ENCODE measurements at places on chromosomes 2 and 18.

GRCh38 chr2:162007447-162008040 lies 66.5 kb downstream of the DPP4 start:
- no peaks in the 10 kb centered on the region for H3K27me3 ChIP-seq
- no peaks in the 10 kb centered on the region for H3K4me1 ChIP-seq
- peak; percentile 16 for DNase-seq

- no peak for DNase-seq
- H3K36me3 ChIP-seq = no peaks in the 10 kb centered on the region
- no peak overlapping the region for H3K27ac ChIP-seq
- H3K4me1 ChIP-seq = no peaks in the 10 kb centered on the region
- no peaks in the 10 kb centered on the region for H3K27me3 ChIP-seq
These were observed 139.8 kb upstream of the XPO1 start for GRCh38 chr2:61677942-61678341.

- peaks cover 22% of the 10 kb centered on the region for H3K4me1 ChIP-seq
- H3K36me3 ChIP-seq = no peaks in the 10 kb centered on the region
- H3K4me3 ChIP-seq = no peak overlapping the region
- no peak overlapping the region for H3K27ac ChIP-seq
- DNase-seq = no peak
- H3K27me3 ChIP-seq = no peaks in the 10 kb centered on the region
These were observed 159.6 kb downstream of the LDLRAD4 start for GRCh38 chr18:13378150-13378549.

GRCh38 chr2:3604991-3605961 lies 10.4 kb downstream of the COLEC11 start:
- H3K27me3 ChIP-seq = no peaks in the 10 kb centered on the region
- peaks cover 10% of the 10 kb centered on the region for H3K4me1 ChIP-seq
- peak overlapping the region; percentile 67 for H3K27ac ChIP-seq

GRCh38 chr2:96716388-96716787 lies 23.5 kb downstream of the LMAN2L start:
- H3K27me3 ChIP-seq = no peaks in the 10 kb centered on the region
- peaks cover 5% of the 10 kb centered on the region for H3K4me1 ChIP-seq
- no peak overlapping the region for H3K27ac ChIP-seq
- H3K36me3 ChIP-seq = peaks cover 13% of the 10 kb centered on the region
- H3K4me3 ChIP-seq = no peak overlapping the region

DNA sequence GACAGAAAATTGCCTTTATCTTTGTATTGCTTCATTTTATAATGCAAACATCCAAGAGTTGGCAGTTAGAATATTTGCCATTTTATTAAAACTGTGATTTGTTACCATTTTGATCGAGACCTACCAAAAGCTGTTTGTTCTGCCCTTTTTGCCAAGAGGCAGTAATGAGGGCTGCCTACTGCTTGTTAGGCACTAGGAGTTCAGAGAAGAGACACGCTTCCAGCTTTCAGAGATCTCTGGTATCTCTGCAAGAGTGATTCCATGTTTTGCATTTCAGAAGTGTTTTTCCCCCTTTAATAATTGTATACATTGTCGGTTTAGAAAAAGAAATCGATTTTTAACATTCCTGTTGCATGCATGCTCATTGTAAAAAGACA lies 628 bp downstream of the MRPL30 start:
- H3K4me1 ChIP-seq = peaks cover 13% of the 10 kb centered on the region
- no peaks in the 10 kb centered on the region for H3K27me3 ChIP-seq
- DNase-seq = peak; percentile 28
- H3K27ac ChIP-seq = peak overlapping the region; percentile 68
- no peaks in the 10 kb centered on the region for H3K36me3 ChIP-seq
- peak overlapping the region; percentile 81 for H3K4me3 ChIP-seq

- H3K4me1 ChIP-seq = peaks cover 21% of the 10 kb centered on the region
- H3K27ac ChIP-seq = peak overlapping the region; percentile 85
- H3K27me3 ChIP-seq = no peaks in the 10 kb centered on the region
These were observed 869 bp downstream of the STARD7 start for GRCh38 chr2:96207774-96208142.

DNA sequence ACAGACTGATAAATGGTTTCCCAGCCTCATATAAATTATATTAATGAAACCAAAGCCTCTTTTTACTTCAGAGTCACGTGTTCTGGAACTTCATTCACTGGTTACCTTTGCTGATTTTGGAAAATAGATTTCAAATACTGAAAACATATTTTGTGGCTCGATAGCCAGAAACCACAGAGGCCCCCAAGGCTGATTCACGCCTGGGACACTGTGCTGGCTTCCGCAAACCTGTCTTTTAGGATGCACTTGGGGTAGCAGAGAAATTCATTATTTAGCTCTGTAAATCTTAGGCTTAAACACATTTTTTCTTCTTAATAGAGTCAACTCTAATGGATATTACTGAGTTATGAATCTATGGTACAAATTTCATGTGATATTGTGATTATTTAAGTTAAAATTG lies 90.7 kb upstream of the TMEM18 start:
- H3K4me1 ChIP-seq = peaks cover 7% of the 10 kb centered on the region
- DNase-seq = no peak
- no peak overlapping the region for H3K4me3 ChIP-seq
- H3K36me3 ChIP-seq = no peaks in the 10 kb centered on the region

DNA sequence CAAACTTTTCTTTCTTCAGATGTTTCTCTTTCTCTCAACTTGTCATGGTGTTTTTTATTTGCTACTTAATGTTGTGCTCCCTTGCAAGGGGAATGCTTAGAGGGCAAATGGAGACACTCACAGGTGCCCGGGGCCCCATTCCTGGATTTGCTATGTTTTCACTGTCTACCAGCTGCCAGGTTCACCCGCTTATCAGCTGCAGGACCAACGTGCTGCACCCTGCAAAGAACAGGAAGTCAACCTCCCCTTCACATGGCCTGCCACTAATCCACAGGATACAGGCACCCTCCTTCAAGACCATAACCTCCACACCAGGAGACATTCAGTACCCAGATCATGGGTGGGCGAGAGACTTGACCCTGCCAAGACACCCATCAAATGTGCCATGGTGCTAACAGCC lies 237.6 kb upstream of the STON1 start:
- H3K36me3 ChIP-seq = no peaks in the 10 kb centered on the region
- no peak for DNase-seq
- H3K4me3 ChIP-seq = no peak overlapping the region
- H3K27ac ChIP-seq = no peak overlapping the region
- no peaks in the 10 kb centered on the region for H3K4me1 ChIP-seq

DNA sequence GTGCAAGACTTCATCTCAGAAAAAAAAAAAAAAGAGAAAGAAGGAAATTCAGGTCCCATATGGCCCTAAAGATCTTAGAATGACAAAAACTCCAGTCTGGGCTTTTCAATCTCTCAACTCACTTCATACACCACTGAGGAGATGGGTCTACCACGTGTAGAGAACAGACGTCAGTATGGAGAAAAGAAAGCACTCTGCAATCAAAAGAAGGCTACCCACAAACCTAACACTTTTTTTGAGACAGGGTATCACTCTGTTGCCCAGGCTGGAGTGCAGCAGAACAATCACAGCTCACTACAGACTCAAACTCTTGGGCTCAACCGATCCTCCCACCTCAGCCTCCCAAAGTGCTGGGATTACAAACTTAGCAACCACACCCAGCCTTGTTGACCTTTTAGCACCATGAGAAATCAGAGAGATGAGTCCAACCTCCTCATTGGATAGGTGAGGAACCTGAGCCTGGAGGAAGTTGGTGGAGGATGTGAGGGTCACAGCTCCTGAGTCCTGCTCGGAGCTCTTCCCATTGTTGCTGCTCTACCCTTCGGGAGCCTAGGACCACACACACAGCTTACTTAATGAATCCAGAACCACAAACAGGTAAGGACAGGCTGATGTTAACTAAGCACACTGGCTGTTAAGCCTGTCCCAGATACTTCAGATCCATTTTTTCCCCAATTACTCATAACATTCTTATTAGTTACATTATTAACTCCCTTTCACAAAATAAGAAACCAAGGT lies 23.7 kb downstream of the TBC1D8 start:
- no peak for DNase-seq
- no peaks in the 10 kb centered on the region for H3K27me3 ChIP-seq
- H3K36me3 ChIP-seq = no peaks in the 10 kb centered on the region
- H3K4me3 ChIP-seq = no peak overlapping the region

DNA sequence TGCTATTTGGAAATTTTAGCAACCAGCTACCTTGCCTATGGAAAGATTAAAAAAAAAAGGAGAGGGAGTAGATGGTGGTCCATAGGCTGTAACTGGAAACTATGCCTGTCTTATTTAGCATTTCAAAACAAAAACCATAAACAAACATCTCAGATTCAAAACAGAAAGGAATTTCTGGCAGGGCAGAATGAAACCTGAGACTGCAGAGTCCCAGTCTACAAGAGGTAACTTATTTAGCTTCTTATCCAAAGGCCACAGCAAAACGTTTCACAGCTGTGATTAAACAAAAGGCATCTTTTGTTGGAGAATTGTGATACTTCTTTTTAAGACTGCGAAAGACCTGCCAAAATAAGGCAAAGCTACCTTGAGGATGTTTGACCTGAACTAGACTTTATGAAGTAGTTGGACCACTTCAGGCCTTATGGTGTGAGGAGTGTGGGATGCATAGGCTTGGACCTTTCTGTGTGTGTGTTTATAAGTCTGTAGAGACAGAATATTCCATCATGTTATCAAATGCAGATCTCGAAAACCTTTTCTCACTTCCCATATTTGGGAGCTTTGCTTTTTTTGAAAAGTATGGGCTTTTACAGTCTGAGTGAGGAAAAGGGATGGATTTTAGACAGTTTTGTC lies 11.0 kb downstream of the CRIM1 start:
- H3K27me3 ChIP-seq = no peaks in the 10 kb centered on the region
- DNase-seq = no peak
- H3K36me3 ChIP-seq = no peaks in the 10 kb centered on the region
- no peak overlapping the region for H3K27ac ChIP-seq

Measured in A673 (cell line).